ENCODE measurements at places on chromosomes 4 and X.

DNA sequence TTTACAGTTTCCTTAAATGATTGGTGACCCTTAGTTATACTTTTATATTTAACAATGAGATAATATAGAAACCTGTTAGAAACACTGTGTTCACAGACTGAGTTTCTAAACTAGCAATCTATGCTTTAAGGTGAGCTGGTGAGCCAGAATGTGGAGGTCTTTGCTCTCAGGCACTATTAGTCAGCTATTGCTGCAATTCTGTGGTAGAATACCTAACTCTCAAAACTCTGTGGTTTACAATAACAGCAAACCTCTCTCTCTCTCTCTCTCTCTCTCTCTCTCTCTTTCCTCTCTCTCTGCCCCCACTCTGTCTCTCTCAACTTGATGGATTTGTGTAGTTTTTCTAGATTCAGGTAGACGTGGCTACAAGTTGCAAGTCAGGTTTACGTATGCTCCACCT is 17.6 kb upstream of the LCORL start:
- DNase-seq, result no peak

DNA sequence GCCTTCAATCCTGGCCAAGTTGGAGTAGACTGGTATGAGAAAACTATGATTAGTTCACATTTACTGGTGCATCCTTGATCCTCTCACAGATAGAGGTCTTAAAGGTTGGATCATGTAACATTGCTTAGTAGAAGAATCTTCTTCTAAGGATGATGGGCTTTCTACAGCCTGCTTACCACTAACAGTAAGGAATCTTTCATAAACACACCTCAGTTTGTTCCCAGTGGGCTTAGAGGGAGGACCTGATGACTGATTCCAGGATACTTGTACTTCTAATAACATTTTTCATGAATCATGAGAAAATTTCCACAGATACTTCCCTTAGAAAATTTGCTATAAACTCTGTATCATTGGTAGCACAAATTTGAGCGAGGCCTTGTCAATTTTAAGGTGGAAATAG is 40.6 kb downstream of the CCNI start:
- no peak for DNase-seq

DNA sequence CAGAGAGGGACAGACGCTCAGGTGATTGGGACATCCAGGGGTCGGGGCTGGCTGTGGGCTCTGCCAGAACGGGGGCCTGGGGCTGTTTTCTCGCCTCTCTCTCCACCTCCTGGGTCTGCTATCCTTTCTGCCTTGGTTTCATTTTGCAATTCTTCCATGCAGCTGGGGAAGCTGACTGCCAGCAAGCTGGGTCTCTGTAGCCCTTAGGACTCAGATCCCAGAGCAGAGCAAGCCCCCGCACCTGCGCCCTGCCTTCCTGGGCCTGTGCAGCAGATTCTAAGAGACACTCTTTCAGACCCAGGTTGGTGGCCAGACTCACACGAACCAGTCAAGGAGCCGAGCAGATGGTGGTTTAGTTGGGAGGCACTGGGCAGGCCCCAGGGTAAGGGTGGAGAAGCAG is 59.1 kb upstream of the GRPEL1 start:
- no peak for DNase-seq

- DNase-seq, result no peak
Measured at GRCh38 chr4:12787261-12787660, 696.9 kb downstream of the RAB28 start.

DNA sequence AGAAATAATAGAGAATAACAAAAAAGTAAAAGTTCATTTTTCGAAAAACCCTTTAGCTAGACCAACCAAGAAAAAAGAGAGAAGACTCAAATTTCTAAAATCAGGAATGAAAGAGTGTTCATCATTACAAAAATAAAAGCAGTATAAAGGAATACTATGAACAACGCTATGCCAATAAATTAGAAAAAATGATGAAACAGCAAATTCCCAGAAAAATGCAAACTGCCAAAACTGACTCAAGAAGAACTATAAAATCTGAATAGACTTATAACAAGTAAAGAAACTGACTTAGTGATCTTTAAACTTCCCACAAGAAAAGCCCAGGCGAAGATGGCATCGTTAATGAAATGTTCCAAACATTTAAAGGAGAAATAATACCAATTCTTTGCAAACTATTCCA is 3.1 kb upstream of the ZCCHC13 start:
- no peak for DNase-seq

DNA sequence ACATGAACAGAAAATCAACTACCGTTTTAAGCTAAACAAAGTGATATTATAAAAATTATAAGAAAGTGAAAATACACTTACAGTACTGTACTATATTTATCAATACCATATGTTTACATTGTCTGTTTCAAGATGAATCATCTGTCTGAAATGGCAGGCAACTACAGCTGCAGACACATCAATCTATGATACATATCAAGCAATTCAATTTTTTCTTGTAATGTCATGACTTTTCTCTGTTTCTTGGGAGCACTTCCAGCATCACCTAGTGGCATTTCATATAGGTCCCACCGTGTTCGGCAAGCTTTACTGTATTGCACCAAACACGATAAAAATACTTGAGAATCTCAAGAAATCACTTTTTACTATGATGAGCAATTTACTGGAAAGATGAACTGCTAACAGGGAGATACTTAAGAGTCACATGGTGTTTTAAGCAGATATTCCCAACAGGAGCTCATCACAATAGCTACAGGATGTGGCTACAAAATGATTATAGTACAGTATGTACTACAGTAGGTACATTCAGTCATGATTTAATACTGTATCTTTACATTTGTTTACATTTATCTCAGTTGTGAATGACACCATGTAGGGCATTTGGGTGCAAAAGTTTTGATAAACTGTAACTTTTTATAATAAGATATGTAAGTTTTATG is 207.4 kb downstream of the ADAM29 start:
- no peak for DNase-seq

DNA sequence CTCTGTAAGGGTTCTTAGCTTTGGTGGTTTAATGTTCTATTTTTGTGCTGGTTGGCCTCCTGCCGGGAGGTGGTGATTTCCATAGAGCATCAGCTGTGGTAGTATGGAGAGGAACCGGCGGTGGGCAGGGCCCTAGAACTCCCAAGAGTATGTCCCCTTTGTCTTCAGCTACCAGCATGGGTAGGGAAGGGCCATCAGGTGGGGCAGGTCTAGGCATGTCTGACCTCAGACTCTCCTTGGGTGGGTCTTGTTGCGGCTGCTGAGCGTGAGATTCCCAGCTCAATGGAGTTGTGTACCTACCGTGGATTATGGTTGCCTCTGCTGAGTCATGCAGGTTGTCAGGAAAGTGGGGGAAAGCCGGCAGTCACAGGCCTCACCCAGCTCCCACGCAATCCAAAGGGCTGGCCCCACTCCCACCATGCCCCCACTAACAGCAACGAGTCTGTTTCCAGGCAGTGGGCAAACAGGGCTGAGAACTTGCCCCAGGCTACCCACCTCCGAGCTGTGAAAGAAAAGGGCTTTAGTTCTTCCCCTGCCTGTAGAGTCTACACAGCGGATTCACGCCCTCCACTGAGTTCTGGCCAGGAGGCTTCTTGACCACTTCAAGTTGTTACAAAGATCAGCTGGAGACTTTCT is 235.9 kb downstream of the RPA4 start:
- DNase-seq, result no peak

GRCh38 chr4:13616597-13616996 is 10.9 kb downstream of the BOD1L1 start:
- DNase-seq, result no peak

DNA sequence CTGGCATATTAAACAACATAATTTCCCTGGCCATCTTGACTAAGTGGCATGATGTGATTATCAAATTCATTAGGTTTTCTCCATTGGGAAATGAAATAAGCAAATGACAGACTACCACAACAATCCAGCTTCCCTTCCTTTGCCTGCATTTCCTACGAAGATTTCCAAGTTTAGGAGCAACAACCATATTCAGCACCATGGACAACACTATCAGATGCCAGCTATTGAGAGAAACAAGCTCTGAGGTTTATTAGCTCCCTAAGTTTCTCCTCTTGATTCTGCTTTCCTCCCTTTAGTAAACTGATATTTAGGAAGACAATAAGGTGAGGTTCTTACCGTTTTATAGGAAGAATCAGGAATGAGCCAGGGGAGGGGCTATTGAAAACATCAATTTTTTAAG is 36.2 kb downstream of the DCX start:
- DNase-seq, result no peak

DNA sequence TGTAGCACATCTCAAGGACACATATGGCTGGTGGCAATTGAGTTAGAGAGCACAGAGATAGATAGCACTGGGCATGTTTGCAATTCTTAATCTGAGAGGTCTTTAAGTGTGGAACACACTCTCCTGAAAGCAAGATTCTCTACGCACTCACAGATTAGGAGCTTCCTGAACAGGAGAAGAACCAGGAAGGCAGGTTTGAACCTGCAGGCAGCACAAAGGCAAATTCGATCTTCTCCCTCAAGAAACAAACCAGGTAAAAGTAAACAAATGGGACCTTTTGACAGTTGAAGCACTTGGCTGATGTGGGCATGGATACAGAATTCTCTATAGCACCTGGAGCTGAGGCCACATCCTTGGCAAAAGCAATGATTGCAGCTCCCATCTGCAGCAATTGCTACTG is 24.3 kb downstream of the HS3ST1 start:
- DNase-seq, result no peak

GRCh38 chrX:10078266-10078665 is 78.5 kb upstream of the CLCN4 start:
- no peak for DNase-seq

- no peak for DNase-seq
Measured at GRCh38 chr4:8737075-8737474, 134.6 kb downstream of the HMX1 start.
